ENCODE measurements at places on chromosomes 4 and X. TPM values are rescaled to one million over a fixed set of nuclear protein-coding genes. Genes with fewer than 3 reads are reported as not detected.

Gene WNK3
- 11.9 TPM for total RNA-seq

Gene ZNF630
- 0.75 TPM for total RNA-seq

Gene CT45A1
- total RNA-seq, result not detected

Gene GAGE12F
- total RNA-seq, result not detected

Gene BMX
- 0.23 TPM for total RNA-seq

Gene RTL5
- total RNA-seq, result 0.84 TPM

Gene GABRE
- total RNA-seq, result 0.61 TPM

Gene SPANXD
- not detected for total RNA-seq

Gene RNF175
- total RNA-seq, result 0.65 TPM

Gene F11
- total RNA-seq, result 207 TPM

Gene LRCH2
- 0.42 TPM for total RNA-seq

Gene TLR8
- 4.6 TPM for total RNA-seq

Gene HSPA4L
- 5.3 TPM for total RNA-seq

Gene CXorf66
- total RNA-seq, result 0.08 TPM

Gene SCRG1
- under 0.01 TPM for total RNA-seq

Gene CXXC4
- total RNA-seq, result 0.92 TPM

Gene DAPP1
- 4.8 TPM for total RNA-seq

Gene TLR2
- 15.6 TPM for total RNA-seq

Gene FAM156A
- total RNA-seq, result 12.6 TPM

Gene DGKK
- not detected for total RNA-seq

Gene SYN1
- 0.09 TPM for total RNA-seq

Gene BMPR1B
- total RNA-seq, result 0.59 TPM

Gene GLOD5
- not detected for total RNA-seq

Gene MAGEB10
- not detected for total RNA-seq

Gene SULT1B1
- 30.5 TPM for total RNA-seq

Gene PPP1R2C
- total RNA-seq, result not detected

Measured in liver (tissue), 10 donors.